OCI-M1 (cell line): ENCODE measurements at places on chromosomes 16 and 17.
A peak's percentile ranks its signal among the peaks of the same experiment; 100 is the strongest.

DNA sequence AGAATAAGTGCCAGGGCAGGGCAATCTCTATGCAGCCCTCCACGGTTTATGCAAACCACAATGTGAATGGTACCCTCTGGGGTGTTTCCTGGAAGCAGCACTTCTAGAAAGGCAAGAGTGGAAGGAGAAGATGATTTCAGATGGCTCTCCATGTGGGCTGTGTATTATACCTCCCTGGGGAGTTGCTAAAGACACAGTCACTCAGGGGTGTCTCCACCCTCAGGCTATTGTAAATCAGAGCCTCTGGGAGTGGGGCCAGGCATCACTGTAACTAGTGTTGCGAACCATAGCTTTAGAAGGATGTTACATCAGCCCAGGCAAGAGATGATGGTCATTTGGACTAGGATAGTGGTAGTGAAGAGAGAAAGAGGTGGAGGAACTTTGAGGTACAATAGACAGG is 83.3 kb upstream of the ZKSCAN2 start:
- no peak for DNase-seq

- DNase-seq = peak; percentile 89
Observed at GRCh38 chr17:82273327-82274133, at the start of gene CSNK1D. CSNK1D (minus strand) TSS chr17:82273700; CDS start chr17:82273381, 319 bp downstream.

DNA sequence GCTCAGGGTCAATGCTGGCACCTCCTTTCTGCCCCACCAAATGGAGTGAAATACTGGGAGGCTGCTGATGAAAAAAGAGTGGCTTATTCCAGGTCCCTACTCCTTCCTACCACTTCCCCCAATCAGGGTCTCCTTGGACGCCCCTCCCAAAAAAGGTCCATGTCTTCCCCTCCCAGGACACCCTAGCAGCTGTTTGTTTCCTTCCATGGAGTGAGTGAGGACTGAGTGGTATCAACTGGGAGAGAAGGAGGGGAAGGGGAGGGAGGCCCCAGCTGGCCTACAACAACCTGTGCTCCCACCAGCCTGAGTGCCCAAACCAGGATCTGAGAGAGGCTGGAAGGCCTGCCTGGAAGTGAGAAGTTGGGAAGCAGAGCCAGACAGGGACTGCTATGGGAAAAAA is 28.7 kb upstream of the NGFR start:
- DNase-seq = no peak

DNA sequence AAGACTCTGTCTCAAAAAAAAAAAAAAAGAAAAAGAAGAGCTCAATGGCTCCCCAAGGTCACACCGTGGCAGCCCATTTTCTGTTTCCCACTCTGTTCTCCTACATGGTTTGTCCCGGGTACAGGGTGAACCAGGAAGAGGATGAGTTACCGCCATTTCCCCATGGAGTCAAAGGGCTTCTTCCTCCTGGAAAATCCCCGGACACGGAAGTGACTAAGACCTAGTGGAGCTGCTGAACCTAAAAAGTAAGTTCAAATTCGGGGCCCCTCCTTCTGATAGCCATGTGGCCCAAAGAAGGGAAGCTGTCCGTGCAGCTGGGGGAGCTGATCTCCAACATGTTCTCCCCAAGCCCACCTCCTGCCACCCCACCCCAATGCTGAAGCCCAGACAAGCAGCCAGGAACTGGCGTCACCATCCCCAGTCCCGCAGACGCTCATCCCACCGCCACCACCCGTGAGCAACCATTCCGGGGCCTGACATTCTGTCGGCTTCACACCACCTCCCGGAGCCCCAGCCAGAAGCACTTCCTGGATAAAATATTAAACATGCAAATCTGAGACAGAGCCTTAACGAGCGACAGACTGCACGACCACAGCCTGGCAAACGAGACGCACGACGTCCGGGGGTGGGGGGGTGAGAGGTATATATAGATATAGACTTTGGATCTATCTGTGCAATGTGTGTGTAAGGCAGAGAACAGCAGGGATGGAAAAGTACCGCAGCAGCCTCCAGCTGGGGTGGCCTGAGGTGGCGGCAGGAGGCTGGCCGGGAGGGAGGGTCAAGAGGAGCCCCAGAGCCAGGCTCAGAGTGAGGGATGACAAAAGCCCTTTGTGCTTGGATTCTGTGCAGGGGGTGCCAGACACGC is 17.6 kb downstream of the EPOP start:
- DNase-seq = no peak

GRCh38 chr17:82559566-82560251 is 40.2 kb downstream of the FOXK2 start:
- no peak for DNase-seq

GRCh38 chr17:37476431-37477120 is 13.1 kb upstream of the DUSP14 start:
- no peak for DNase-seq

DNA sequence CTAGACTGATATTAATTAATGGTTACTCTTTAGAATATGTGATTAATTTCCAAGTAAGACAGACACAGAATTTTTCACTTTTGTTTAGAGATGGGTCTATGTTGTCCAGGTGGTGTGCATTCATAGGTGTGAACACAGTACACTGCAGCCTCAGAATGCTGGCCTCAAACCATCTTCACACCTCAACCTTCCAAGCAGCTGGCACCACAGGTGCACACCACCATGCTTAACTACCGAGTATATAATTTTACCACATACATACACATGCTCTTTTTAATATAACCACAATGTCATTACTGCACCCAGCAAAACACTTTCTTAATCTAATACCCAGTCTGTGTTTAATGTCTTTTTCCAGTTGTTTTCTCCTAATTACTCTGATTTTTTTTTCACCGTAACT is 23.9 kb downstream of the N4BP1 start:
- no peak for DNase-seq
